ENCODE measurements at places on chromosomes 7 and 10. TPM values are rescaled to one million over a fixed set of nuclear protein-coding genes. Genes with fewer than 3 reads are reported as not detected.

Gene TMEM229A
- not detected for total RNA-seq

DNA sequence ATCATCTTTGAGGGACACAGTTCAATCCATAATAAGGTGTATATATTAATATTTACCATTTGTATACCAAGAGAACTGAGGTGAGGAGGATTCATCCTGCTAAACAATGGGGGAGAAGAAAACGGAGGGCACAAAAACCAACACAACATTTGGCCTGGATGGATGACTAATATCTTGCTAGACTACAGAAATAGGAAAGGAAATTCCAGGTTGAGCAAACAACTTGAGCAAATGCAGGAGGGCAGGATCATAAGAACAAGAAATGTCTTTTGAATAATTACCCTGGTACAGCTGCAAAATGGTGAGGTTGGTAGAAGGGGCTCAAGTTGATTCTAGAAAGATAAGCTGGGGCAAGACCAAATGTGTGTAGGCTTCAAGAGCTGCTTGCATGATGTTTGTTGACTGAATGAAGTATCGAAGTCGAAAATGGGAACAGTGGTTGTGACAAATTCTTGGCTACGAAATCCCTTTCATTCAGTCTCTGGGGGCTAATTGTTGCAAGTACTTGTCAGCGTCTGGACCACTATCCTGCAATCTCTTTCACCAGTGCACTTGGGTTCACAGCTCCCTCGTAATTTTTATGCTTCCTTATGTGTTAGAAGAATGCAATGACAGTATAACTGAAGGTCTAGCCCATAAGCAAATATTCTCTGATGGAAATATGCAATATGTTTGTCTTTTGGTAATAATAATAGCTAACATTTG, 176.2 kb downstream of the PTEN start:
- no peak overlapping the region for H3K4me3 ChIP-seq
- no peaks in the 10 kb centered on the region for H3K27me3 ChIP-seq
- peaks cover 14% of the 10 kb centered on the region for H3K4me1 ChIP-seq
- H3K27ac ChIP-seq: no peak overlapping the region

DNA sequence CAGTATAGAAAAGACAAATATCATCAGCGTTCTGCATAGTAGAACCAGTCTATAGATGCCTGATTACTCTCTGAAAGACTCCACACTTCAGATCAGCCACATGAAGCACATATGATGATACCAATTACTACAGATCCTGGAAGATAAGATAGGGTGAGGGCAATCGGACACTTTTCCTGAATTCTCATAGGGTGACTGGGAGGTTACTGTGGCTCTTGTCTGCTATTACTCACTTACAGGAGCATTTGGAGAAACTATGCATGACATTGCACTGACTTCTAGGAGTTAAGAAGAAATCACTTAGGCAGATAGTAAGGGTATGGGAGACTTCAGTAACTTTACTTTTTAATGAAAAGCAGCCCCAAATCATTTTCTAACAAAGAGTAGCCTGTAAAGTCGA, 1140.9 kb downstream of the XPNPEP1 start:
- H3K27ac ChIP-seq: no peak overlapping the region
- H3K4me3 ChIP-seq: no peak overlapping the region
- no peaks in the 10 kb centered on the region for H3K27me3 ChIP-seq
- H3K4me1 ChIP-seq: no peaks in the 10 kb centered on the region

- DNase-seq: peak; percentile 46
- H3K36me3 ChIP-seq: no peaks in the 10 kb centered on the region
- H3K27ac ChIP-seq: peak overlapping the region; percentile 93
- peaks cover 64% of the 10 kb centered on the region for H3K4me1 ChIP-seq
Measured at GRCh38 chr10:110498982-110499795, 1.5 kb downstream of the DUSP5 start.

DNA sequence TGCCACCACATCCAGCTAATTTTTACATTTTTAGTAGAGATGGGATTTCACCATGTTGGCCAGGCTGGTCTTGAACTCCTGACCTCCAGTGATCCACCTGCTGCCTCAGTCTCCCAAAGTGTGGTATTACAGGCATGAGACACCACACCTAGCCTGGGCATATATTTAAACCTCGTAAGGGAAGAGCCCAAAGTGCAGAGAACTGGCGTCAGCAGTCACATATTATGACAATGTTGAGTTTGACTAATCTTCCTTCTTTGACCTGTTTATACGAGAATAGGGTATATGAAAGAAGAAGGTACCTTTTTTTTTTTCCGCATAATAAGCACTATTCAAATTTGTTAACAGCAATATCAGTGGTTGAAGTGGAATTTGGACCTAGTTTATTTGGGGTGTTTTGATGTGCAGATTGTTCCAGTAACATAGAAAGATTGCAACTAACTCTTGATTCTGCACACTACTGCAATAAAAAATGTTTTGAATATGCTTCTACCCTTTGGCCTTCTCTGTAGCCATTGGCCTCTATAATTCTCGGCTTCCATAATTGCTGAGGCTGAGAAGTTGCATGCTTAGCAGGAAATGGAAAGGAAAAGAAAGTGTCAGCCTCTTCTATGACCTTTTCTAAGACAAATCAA, 55.9 kb downstream of the MINPP1 start:
- no peaks in the 10 kb centered on the region for H3K27me3 ChIP-seq
- no peaks in the 10 kb centered on the region for H3K36me3 ChIP-seq
- H3K4me3 ChIP-seq: no peak overlapping the region
- peak; percentile 15 for DNase-seq

DNA sequence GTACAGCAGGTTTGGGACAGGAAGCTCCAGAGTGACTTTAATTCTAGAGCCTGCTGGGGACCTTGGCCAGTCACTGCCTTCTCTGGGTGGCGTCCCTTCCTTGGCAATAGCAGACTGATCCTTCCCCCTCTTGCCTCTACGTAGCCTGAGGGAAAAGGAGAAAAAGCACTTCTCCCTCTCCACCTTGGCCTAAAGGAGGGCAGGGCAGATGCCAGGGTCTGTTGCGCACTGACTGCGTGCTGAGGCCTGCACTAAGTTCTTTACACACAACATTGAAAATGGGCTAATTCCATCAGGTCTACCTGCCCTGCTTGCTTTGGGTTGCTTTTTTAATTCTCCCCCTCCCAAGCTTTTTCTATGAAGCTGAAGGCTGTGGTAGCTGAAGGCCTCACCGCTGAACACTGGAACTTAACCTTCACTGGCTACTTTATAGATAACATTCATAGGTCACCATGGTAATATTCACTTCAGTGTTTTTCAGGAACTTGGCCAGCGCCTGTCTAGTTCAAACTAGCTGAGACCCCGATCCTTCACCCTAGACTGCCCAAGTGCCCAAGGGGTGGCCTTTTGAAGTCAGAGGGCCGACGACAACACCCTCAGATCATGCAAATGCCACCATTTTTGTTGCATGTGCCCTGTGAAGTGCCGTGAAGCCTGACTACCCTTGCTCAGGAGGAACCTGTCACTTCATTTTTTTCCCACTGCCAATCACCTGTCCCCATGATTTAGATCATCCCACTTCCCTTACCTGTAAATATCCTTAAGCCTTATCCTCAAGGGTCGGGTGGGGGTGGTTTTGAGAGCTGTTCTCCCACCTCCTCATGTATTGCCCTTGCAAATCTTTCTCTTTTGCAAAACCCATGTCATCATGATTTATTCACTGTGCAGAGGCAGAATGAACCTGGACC, 28.7 kb downstream of the PRF1 start:
- H3K27ac ChIP-seq: no peak overlapping the region
- peaks cover 14% of the 10 kb centered on the region for H3K4me1 ChIP-seq
- peaks cover 13% of the 10 kb centered on the region for H3K36me3 ChIP-seq

- H3K27me3 ChIP-seq: no peaks in the 10 kb centered on the region
- H3K27ac ChIP-seq: peak overlapping the region; percentile 46
- no peaks in the 10 kb centered on the region for H3K36me3 ChIP-seq
- H3K4me3 ChIP-seq: no peak overlapping the region
- peaks cover 4% of the 10 kb centered on the region for H3K4me1 ChIP-seq
Measured at GRCh38 chr10:78436706-78437406, 403.2 kb downstream of the RPS24 start.

DNA sequence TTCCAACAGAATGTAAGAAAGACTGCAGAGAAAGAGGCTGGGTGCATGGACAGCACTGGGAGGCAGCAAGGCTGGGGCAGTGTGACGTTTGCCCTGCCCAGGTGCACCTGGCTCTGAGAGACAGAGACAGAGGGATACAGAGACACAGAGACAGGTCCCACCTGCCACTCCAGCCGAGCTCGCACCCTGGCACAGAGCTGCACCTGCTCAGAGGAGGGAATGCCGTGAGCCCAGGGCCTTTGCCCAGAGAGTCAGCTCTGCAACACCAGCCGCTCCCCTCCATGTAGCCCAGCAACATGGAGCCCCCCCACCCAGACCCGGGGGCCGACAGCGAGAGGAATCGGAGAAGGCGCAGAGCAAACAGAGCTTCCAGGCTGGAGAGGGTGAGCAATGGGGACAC, 35.3 kb upstream of the PROSER2 start:
- no peaks in the 10 kb centered on the region for H3K4me1 ChIP-seq
- DNase-seq: no peak
- no peak overlapping the region for H3K4me3 ChIP-seq
- peaks cover 9% of the 10 kb centered on the region for H3K27me3 ChIP-seq

GRCh38 chr10:21372651-21373410, 152.7 kb downstream of the SKIDA1 start:
- H3K27ac ChIP-seq: no peak overlapping the region
- peak overlapping the region; percentile 1 for H3K4me3 ChIP-seq
- H3K27me3 ChIP-seq: no peaks in the 10 kb centered on the region
- peaks cover 6% of the 10 kb centered on the region for H3K4me1 ChIP-seq

- H3K36me3 ChIP-seq: no peaks in the 10 kb centered on the region
- H3K27me3 ChIP-seq: no peaks in the 10 kb centered on the region
- H3K4me1 ChIP-seq: no peaks in the 10 kb centered on the region
- H3K27ac ChIP-seq: no peak overlapping the region
- peak; percentile 47 for DNase-seq
- no peak overlapping the region for H3K4me3 ChIP-seq
Measured at GRCh38 chr7:18352339-18353255, 143.0 kb upstream of the HDAC9 start.

Gene CHRM2
- 50.9 TPM for total RNA-seq

GRCh38 chr10:49217645-49218044, 29.5 kb upstream of the TMEM273 start:
- no peaks in the 10 kb centered on the region for H3K36me3 ChIP-seq
- no peak overlapping the region for H3K27ac ChIP-seq
- no peak for DNase-seq
- no peaks in the 10 kb centered on the region for H3K27me3 ChIP-seq
- no peaks in the 10 kb centered on the region for H3K4me1 ChIP-seq

Gene PDE1C
- total RNA-seq: 6.4 TPM

DNA sequence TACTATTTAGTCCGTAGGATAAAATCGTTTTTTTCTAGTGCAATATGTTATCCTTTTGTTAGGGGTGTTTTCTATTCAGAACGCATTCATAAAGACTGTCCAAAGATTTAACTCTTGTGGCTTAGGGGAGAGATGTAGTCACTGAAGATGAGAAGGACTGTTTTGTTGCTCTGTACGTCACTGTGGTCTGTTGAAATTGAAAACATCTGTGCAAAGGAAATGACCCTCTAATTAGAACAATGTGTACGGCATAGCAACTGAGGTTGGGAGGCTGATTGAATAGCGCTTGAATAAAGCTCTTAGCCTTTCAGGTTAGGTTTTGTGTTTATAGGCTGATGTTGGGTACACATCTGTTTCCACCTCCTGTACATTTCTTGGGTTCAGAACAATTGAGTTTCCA, 453.4 kb upstream of the AKR1E2 start:
- no peaks in the 10 kb centered on the region for H3K27me3 ChIP-seq
- DNase-seq: peak; percentile 76
- no peaks in the 10 kb centered on the region for H3K36me3 ChIP-seq

DNA sequence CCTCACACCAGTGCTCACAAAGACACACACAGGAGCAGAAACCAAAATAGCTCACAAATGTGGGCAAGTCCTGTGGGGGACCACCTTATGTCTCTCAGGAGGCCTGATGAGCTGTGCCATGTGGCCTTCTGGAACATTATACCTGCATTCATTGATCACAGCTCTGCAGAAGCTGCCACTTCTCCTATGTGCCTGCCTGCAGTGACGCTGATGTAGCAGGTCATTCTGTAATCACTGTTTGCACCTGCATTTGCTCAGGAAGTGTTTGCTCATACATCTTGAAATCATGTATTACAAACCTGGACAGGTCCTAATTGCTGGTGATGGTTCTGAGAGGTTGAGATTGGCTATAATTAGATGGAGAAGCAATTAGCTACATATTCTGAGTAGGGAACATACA, 310.2 kb downstream of the AUTS2 start:
- H3K4me3 ChIP-seq: no peak overlapping the region
- H3K4me1 ChIP-seq: peaks cover 6% of the 10 kb centered on the region
- DNase-seq: peak; percentile 51
- H3K27ac ChIP-seq: no peak overlapping the region
- no peaks in the 10 kb centered on the region for H3K36me3 ChIP-seq

DNA sequence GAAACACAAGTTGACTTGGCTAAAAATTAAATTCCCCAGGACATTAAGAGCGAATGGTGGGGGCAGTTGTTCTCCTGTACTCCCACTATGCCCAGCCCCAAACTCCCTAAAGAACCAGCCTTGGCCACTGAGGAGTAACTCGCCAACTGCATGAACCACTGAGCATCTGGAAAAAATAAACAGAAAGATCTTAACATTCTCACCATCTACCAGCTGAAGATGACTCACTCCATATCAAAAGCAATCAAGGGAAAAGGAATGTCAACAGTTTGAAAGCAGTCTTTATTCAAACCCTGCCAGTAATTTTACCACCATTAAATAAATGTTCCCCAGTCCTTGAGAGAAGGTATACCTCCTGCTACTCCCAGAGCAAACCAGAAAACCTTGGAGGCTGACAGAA, 45.4 kb downstream of the CTTNBP2 start:
- no peaks in the 10 kb centered on the region for H3K36me3 ChIP-seq
- no peak overlapping the region for H3K4me3 ChIP-seq
- no peak for DNase-seq
- H3K4me1 ChIP-seq: no peaks in the 10 kb centered on the region
- no peaks in the 10 kb centered on the region for H3K27me3 ChIP-seq

GRCh38 chr10:99926925-99927720, 82.6 kb downstream of the DNMBP start:
- no peaks in the 10 kb centered on the region for H3K27me3 ChIP-seq
- DNase-seq: peak; percentile 56
- H3K4me3 ChIP-seq: peak overlapping the region; percentile 42
- H3K27ac ChIP-seq: peak overlapping the region; percentile 81
- peaks cover 43% of the 10 kb centered on the region for H3K4me1 ChIP-seq

- no peaks in the 10 kb centered on the region for H3K36me3 ChIP-seq
- peak; percentile 62 for DNase-seq
- peaks cover 13% of the 10 kb centered on the region for H3K27me3 ChIP-seq
Measured at GRCh38 chr7:3092468-3092867, 48.8 kb upstream of the CARD11 start.

Gene KIAA1549
- 2.0 TPM for total RNA-seq

Data from stomach (tissue), 19 donors.